ENCODE measurements at places on chromosomes 11 and 22.

GRCh38 chr11:110431051-110431672 is 1.4 kb downstream of the FDX1 start:
- no peak for DNase-seq

GRCh38 chr22:41834005-41834944 is 1.4 kb downstream of the SREBF2 start:
- no peak for DNase-seq

DNA sequence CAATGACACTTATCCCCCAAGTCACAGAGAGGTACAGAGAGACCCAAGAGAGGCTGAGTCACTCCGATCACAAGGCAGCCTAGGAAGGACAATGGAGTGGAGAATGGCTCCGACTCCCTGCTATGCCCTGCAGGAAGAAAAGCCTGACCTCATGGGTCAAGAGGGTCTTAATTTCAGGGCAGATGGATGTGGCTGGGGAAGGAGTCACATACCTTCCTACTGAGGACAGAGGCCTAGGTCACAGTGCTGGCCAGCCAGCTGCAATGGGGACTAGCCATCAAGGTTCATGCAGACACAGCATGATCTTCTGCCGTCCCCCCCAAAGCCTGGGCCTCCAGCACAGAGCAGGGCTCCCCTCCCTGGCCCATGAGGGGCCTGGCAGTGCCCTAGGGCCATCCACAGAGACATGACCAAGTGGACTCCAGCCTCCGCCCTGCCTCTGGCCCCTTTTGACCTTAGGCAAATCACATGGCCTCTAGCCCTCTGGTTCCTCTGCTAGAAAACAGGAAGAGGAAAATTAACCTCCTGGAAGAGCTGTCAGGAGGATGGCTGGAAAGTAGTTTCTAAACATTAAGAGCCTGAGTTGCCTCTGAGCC is 1.8 kb downstream of the ARRB1 start:
- no peak for DNase-seq

- no peak for DNase-seq
Observed at GRCh38 chr11:7578276-7578955, 64.6 kb downstream of the PPFIBP2 start.

DNA sequence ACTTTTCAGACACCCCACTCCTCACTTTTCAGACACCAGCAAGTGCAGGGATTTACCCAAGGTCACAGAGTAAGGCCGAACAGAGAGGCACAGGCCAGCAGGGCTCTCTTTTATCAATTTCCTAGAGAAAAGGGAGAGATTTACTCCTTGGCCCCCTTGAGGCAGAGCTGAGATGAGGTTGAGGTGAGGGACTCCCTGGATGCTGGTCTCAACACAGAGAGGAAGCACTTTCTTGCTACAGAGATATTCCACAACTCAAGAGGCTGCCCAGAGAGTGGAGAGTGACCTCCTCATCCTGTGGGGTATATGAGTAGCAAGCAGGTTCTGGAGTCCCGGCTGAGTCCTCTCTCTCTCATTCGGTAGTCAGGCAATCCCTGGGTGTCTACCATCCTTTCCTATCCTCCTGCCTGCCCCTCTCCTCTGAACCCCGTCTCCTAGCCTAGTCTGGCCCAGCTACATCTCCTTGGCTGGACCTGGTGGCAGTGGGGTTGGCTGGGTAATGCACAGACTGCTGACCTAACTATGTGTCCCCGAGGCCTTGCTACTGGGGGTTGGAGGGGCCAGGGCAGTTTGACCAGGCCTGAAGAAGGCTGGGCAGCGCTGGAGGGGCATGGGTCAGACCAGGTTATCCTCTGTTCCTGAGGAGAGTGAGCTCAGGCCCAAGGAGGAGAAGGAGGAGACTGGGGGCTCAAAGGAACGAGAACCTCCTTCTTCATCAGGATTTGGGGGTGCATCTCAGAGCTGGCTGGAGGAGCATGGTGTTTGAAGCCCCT is 1.8 kb upstream of the ARHGEF17 start:
- DNase-seq = no peak

DNA sequence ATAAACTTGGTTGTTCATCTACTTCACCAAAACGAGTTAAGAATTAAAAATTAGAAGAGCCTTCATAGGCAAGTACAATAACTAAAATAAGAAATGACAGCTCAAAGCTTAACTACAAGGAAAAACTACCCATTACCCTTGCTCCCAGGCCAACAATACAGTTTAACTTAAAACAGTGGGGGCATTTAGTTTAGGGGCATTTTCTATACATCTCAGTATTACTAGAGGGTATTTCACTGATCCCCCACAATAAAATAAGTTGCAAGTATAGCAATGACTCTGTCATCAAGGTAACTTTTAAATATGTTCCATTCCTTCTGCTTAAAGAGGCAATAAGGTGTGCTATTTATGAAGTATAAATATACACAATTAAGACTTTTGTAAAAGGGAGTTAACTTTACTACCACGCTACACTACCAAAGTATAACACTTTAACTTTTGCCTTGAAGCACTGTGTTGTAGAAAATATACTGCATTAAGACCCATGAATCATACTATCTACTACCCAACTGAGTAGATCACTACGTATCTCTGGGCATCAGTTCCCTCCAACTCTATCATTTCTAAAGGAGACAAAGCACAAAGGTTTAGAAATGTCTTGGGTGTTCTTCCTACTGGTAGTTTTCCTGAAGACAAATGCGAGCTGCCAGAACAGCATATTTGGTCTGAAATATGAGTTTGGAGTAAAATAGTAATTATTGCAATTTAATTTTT is 29.8 kb downstream of the CHORDC1 start:
- no peak for DNase-seq

DNA sequence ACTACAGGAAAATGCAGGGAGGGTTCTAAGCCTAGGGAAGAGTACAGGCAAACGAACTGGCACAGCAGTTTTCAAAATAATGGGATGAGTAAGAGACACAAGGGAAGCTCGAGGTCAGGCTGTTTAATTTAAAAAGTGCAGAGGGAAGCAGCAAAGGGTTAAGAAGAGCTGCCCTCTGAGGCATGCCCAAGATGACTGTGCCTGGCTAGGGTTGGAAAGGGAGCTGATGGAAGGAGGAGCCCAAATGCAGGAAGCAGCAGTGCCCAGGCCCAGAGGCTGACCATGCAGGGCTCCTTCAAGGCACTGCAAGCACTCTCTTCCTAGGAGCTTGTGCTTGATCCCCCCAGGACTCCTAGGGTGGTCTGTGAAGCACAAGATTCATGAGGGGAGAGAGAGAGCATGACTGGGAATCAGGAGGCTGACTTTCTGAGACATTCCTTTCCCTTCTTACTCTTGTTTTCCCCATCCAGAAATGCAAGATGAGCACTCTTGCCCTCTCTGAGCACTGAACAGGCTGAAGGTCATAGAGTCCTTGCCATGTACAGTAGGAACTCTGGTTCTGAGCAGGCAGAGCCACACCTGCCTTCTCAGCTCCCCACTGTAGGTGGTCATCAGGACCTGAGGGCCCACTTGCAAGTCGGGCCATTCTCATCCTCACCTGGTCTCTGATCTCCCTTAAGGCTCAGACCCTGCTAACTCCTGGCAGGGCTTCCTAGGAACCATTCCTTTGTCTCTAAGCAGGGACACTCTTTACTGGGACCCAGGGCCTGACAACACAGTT is 46.7 kb upstream of the DRD2 start:
- no peak for DNase-seq

DNA sequence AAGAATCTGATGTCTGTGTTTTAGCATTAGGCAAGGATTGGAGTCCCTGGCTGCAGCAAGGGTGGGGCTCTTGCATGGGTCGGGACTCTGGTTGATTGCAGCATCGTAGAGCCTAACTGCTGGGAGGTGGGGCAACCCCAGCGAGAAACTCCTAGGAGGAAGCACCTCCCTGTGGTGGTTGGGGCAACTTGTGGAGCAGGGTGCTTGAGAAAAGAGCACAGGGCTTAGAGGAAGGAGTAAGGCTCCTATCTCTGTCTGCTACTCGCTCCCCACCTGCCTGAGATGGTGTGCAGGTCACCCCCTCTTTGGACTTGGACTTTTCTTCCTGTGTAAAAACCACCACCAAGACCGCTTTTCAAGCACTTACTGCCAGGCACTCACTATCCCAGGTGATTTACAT is 15.6 kb downstream of the SREBF2 start:
- no peak for DNase-seq

DNA sequence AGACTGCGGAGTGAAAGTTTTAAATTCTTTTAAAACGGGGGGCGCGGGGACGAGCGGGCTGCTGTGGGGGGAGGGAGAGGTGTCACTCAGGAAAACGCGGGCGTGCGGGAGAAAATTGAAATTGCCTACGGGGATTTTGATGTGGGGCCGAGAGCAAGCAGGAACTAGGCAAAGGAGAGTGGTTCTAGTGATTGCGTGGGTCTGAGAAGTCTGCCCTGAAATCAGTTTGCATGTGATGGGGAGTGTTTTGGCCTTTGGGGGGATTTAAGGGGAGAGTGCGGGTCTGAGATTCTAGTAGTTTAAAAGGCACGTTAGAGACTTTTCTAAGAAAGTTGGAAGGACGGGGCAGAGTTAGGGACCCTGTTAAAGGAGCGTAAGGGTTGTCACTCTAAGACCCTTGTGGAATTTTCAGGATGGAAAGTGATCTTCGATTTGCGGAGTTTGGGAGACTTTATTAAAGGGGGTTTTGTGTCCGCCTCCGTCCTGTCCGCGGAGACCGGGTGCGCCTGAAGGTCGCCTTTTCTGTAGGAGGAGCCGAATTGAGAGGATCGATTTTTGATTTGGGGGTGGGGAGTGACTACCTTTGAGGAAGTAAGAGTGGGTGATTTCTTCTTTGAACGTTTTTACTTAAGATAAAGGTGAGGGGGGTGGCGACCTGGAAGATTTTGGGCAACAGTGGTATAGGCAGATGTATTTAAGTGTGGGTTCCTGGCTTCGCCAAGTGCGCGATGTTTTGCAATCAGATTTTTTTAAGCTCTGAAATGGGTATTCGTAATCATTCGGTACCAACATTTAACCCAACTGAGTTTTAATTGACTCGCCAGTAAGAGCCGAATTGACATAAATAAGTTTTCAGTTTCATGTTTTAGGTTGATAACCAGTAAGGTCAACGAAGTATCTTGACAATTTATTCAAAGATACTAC is 1.1 kb downstream of the EED start:
- DNase-seq = no peak

GRCh38 chr22:23458663-23459541 is 121.2 kb downstream of the IGLL1 start:
- no peak for DNase-seq

GRCh38 chr22:44703255-44703870 is 1.4 kb downstream of the PRR5 start:
- no peak for DNase-seq

- peak; percentile 31 for DNase-seq
Observed at GRCh38 chr11:10109806-10110205, 184.2 kb downstream of the SBF2 start.

GRCh38 chr22:23289851-23290724 is 109.8 kb downstream of the BCR start:
- DNase-seq = peak; percentile 53

DNA sequence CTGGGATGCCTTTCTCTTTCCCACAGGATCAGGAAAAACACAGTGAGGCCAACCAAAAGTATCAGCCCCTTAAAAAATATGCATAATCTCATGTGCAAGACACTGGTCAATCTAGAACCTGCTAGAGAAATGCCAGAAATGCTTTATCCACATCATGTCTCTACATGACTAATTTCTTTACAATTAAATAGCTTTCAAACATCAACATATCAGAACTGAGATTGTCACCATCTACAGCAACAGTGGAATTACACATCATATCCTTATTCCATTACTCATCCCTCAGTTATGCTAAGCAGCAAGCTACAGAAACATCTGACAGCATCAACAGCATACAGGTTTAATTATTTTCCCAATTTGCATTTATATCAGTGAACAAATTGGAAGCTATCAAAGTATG is 78.8 kb downstream of the DDIAS start:
- DNase-seq = peak; percentile 79

DNA sequence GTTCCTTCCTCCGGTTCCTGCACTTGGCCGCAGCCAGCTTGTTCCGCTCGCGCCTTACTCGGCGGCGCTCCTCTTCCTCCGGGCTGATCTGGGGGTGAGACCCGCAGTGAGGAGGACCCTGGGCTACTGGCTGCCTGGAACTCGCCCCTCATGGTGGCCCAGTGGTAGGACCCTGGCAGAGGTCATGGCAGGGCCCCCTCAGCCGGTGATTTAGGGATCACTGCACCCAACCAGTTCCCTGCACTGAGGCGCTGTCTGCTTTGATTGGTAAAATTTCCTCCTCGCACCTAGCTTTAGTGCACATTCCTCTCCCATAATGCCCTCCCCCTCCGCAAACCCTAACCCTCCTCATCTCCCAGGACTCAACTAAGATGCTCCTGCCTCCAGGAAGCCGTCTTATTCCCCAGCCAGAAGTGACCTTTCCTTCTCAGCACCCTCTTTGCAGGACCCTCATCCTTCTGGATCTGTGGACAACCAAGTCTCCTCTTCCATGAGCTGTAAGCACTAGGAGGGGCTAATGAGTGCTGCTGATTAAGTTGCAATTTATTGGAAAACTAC is 3.6 kb downstream of the CCDC85B start:
- no peak for DNase-seq

GRCh38 chr22:42621505-42622002 is 6.9 kb upstream of the POLDIP3 start:
- DNase-seq = peak; percentile 68

DNA sequence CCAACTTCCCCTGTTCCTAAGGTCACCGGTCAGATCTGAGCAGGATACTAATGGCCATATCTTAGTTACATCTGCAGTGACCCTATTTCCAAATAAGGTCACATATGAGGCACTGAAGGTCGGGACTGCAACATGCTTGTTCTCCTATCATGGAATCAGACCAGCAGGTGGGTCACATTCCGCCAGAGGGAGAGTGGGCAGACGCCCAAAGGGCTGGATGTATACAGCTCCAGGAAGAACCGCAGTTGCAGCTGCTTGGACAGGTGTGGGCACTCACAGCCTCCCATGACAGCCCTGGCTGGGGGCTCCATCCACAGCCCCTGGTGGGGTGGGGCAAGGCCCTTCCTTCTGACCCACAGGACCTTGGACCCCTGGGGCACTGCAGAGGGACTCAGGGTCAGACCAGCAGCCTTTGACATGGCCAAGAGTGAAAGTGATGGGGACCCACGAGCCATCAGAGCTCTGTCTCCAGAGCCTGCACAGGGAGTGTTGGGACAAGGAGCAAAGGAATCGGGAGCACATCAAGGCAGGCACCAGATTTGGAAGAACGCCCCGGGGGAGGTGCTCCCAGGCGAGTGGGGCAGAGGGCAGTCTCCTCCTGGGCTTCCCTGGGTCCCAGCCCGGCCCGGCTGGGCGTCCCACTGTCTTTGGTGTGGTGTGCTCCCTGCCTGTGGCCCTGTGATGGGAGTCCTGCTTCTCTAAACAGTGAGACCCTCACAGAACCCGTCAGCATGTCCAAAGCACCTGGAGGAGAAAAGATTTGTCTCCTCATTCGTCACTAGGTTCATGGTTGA is 13.3 kb upstream of the CD81 start:
- no peak for DNase-seq

GRCh38 chr11:86205421-86206336 is 38.9 kb upstream of the EED start:
- DNase-seq = no peak

DNA sequence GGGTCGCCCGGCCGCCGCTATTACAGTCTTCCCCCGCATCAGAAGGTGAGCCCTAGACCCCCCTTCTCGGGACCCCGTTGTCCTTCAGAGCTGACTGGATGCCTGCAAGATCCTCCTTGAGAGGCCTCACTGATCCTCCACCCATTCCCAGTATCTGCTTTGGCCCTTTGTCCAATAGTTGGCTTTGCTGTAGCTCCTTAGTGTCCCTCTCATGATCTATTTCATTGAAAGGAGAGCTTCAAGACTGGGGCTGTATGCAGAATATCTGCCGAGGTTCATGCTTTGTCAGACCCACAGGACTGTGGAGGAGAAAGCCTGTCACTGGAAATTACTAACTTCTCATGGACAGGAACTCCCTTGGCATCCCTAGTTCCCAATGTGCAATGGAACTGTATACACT is 499 bp downstream of the DLAT start:
- DNase-seq = peak; percentile 13

Measured in HFFc6 (cell line).